ENCODE measurements at places on chromosomes 12 and 14.
A peak's percentile ranks its signal among the peaks of the same experiment; 100 is the strongest.

DNA sequence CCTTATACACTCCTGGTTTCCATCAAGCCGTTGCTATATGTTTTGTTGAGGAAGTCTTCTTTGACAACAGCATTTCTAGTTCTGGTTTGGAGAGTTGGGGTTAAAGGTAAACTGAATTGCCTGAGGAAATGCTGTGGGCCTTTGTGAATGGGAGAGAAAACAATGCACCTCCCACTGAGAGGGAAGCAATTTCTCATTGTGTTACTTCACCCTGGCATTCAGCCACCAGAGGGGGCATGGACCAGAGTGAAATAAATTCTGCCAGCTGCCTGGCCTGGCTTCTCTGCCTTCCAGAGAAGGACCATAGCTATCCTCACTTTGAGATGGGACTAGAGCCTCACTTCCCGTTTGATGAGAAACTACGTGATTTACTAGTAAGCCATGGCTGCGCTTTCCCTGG lies 475.3 kb downstream of the EGLN3 start:
- no peak for DNase-seq

GRCh38 chr14:51533872-51534553 lies 117.7 kb upstream of the FRMD6 start:
- DNase-seq = no peak

DNA sequence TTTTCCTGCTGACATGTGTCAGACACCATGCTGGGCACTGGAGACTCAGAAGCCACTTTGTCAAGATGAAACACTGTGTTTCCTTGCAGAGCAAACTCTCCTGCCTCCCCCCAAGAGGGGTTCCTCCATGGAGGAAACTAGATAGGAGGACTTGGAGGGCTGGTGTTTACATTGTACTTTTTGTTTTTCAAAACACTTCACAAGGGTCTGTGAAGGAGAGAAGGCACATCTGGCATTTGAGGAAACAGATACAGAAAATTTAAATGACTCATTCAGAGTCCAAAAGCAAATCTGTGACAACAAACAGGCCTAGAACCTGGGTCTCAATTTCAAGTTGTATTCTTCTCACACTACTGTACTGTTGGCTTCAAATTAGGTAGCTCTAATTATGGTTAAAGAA lies 6.7 kb upstream of the CDKL1 start:
- no peak for DNase-seq

DNA sequence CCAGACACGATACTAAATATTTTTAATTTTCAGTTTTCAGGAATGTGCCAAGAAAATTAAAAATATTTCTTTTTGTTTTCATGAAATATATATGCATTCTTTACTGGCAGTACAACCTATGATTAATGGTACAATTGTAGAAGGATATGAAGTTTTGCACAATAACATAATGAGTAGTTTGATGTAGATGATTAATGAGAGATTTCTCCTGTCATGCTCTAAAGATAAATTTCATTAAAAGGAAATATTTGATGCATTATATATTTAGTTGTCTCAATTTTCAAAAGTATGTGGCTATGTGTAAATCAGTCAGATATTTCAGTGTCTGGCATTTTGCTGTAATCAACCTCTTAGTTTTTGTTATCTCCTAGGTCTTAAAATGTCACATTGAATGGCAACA lies 940.2 kb upstream of the MDGA2 start:
- DNase-seq = no peak

DNA sequence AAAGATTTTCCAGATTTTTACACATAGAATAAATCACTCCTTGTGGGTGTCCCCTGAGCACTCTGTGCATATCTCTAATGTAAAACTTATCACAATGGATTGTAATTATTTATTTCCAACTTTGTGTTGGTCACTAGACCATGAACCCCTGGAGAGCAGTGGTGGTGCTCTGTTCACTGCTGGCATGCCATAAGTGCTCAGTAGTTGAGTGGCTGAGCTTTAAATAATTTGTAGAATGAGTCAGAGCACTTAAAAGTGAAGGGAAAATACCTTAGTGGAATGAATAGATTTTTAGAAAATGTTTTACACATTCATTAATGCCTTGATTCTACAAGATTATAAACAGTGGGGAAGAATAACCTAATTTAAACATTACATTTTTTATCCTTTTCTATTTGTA lies 6.3 kb downstream of the MGAT4C start:
- DNase-seq = no peak

DNA sequence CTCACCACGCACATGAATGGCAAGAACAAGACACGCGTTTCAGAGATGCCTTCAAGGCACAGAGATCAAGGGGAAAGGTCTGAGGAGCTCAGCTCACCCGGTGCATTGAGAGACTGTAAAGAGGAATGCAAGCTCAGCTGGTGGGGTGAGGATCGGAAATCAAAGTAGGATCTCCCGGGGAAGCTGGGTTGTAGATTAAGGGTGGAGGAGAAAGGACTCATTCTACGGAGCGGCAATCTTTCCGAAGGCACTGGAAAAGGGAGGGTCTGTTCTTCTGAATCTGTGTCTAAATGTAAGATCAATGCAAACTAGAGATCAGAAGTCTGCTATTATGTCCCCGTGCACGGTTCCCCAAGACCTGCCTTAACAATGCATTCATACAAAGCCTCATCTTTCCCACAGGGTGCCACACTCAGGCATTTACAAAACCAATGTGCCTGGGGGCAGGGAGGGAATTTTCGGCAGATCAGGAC lies 41.6 kb upstream of the PYGL start:
- no peak for DNase-seq

GRCh38 chr12:17304503-17305347 lies 698.8 kb upstream of the LMO3 start:
- DNase-seq = no peak

DNA sequence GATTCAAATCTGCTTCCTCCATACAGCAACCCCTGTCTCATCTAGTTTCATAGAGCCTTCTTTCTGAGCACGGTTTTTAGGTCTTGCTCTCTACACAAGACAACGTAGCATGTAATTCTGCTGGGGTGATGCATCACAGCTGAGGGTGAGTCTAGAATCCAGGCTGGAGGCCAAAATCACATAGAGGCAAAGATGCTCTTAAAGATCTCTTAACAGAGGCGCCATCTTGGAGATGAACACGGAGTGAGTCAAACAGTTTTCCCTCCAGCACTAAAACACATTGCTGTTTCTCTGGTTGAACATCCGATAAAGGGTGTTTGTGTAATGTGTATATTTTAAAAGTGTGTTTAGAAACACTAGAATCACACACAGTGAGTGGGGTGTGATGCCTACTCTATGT lies 78.9 kb downstream of the NOS1 start:
- no peak for DNase-seq

DNA sequence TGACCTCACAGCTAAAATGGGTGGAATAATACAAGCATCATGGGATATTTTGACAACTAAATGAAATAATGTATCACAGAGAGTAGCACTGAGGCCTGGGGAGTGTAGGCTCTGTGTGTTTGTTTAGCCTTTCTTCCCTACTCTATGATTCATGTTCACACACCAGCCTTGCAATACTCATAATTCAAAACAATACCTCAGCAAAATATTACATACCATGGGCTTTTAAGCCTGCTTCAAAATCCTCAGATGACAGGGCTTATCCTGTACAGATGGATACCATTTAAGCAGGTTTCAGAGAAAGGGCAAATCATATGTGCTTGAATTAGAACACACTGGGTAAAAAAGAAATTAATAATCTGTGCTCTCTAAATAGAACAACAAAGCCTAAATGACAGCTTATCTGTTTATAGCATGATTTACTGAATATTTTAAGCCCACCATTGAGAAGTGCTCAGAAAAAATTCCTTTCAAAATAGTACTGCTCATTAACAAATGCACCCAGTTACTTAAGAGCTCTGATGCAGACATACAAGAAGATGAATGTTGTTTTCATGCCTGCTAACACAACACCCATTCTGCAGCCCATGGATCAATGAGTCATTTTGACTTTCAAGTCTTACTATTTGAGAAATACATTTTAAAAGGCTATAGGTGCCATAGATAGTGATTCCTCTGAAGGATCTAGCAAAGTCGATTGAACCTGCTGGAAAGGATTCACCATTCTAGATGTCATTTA lies 84.9 kb upstream of the ADAMTS20 start:
- DNase-seq = no peak

GRCh38 chr12:94157981-94158411 lies 9.6 kb downstream of the PLXNC1 start:
- DNase-seq = peak; percentile 56

DNA sequence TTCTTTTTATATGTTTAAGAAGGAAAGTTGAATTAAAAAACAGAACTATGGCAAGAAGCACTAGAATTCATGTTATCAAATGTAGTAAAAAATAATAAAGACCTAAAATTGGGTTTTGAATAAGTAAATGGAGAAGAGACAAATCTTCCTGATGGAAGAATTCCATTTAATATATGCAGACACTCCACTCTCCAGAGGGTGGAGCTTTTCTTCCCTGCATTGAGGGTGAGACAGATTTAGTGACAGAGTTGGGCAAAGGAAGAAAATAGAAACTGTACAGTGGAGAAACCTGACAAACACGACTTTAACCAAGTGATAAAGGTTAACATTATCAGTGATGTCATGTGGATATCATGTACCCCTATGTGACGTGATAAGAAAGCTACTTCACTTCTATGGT lies 217.6 kb downstream of the PRKD1 start:
- DNase-seq = no peak

DNA sequence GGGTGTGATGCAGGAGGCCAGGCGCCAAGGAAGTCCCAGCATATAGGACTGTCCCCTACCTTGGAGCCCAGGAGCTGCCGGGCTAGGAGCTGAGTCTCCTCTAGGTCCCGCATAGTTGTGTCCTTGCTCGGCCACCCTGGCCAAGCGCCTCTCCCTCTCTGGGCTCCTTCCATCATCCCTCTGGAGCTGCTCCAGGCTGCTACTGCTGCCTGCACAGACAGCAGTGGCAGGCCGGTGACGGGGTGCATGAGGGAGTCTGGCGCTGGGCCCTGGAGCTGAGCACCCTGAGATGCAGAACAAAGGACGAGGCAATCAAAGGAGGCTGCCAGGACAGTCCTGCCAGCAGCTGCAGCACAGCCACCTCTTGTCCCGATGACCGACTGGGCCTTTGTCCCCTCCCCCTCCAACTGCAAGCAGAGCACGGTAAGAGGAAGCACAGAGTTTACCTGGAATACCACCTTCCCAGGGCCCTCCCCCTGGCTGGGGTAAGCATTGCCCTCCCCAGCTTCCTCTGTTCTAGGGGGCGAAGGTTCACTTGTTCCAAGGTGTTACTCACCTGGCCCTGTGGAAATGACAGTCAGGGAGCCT lies 10.4 kb downstream of the DTX1 start:
- no peak for DNase-seq

DNA sequence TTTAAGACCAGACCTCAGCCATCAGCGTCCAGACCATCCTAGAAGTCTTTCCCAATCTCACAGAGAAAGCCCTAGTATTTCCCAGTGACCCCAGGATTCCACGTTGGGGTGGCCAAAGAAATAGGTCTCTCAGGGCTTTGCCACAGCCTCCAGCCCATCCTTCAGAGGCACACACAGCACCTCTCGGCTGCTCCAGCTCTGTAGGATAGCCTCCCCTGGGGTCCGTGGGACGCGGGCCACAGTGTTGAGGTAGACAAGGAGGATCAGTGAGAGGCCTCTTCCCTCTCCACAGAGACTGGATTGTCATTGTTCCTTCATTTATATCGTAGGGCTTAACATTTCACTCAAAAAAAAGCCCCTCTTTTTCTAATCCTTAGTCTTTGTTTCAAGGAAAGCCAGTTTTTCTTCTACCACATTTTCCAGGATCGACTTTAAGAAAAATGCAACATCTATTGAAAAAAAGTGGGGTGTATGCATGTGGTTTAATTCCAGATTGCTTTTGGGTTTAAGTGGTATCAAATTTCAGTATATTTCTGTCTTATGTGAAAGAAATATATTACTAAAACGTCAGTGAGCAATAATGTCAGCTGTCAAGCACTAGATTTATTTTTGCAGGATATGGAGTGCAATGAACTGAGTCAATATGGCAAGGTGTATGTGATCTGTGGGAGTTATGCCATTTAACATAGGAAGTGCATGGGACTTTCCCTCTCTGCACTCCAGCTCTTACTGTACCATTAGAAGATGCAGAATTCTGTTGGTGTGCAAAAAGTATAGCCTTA lies 187.5 kb downstream of the MSRB3 start:
- no peak for DNase-seq

- no peak for DNase-seq
These were observed 2.3 kb downstream of the MEG3 start for GRCh38 chr14:100828031-100828769.

DNA sequence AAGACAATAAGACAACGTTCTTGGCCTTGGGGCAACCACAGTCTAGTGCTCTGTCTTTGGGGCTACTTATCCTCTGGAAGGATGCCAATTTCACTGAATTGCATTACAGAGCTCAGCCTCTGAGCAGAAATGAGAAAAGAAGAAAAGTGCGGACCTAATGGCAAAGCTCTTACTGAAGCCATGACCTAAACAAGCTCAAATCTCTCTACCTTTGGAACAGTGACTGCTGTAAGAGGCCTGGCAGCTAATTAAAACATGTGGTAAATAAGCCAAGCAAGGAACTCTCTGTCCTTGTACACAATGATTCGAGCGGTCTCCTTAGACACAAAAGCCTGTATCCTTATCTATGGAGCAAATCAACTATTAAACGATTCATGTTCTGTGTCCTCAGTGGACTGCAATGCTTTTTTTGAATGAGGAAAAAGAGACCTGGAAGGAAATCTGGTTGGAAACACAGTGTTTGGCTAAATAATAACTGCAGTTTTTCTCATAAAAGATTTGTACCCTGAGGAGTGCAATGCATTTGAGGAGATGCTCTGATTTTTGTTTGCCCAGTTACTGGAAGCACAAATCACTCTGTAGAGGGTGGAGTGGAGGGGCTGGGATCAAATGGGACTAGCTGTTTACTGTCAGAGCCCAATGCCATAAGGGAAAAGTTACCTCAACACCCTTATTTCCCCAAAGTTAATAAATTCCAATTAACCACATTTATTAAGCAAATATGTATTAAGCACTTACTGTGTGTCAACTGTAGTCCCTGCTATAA lies 113.9 kb downstream of the NDUFA12 start:
- no peak for DNase-seq

GRCh38 chr12:107167756-107168155 lies 74.4 kb upstream of the CRY1 start:
- no peak for DNase-seq

DNA sequence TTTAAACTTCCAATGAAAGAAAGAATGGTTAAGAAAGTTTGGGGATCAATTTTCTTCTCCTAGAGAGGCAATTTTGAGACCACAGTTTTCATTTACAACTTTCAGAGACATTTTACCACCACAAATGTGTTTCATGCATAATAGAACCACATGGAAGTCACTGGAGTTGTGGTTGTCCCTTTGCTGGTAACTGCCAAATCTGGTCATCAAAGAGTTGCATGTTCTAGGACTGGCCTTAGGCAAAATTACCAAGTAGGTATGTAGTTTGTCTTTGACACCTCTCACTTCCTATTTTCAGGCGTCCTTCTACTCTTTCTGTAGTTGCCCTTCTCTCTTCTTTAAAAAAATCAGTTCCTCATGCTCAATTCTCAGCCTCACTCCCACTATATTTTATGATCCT lies 54.3 kb upstream of the TMX1 start:
- DNase-seq = peak; percentile 18

DNA sequence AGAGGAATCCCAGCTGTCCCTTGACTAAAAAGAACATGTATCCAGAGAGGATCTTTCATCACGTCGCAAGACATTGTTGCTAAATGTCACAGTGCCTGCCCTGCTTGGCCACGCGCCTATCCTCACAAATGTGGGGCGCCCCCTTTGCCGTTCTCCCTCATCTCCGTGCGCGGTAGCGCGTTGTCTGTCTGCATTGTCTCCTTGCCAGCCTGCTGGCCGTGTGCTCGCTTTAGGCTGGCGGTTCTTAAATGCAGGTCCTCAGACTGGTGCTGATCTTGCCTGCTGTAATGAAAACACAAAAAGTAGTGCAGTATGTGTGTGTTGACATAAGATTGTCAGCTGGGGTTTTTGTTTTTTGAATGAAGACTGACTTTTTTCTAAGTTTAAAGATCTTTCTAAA lies 198.2 kb upstream of the RGS6 start:
- DNase-seq = no peak

Data from GM10248 (cell line).